ENCODE measurements at places on chromosomes 4 and X.

DNA sequence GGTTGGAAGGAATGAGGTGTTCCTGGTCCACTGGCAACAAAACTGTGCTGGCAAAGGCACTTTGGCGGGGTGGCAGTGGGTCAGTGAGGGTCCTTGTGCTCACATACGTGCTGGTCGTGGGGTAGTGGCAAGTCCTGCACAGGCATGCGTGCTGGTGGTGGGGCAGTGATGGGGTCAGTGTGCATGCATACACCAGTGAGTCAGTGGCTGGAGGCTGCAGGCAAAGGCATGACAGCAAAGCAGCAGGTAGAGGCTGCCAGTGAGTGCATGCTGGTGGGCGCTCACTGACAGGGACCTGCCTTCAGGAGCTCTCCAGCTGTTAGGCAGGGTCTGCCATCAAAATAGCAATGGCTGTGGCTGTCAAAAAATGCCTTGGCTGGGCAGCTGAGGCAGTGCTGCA, 42.1 kb downstream of the TMPRSS11E start:
- DNase-seq: no peak

DNA sequence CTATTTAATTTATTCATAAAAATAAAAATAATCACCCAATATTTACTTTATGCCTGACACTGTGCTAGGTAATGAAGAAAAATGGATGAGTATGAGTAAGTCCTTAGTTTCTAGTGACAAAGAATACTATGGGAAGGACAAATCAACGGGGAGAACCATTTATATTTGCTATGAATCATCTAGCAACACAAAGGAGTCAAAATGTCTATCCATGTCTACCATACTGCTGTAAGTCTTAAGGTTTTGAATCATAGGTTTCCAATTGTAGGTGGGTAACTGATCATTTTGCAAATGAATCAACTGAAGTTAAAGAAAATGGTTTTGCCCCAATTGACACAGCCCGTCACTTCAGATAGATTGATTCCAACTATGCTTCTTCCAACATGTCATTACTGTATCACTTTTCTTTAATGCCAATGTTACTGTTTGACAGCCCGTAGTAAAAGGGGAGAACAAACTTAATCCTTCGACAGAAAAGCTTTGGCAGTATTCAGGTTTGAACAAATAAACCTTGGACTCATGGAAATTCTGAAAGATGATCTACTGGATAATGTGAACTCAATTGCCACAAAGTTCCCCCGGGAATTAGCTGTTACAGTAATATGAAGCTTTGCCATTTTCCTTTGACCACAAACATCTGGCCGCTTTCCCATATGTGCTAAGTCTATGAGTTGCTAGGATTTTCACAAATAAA, 3.2 kb downstream of the TDO2 start:
- DNase-seq: no peak

DNA sequence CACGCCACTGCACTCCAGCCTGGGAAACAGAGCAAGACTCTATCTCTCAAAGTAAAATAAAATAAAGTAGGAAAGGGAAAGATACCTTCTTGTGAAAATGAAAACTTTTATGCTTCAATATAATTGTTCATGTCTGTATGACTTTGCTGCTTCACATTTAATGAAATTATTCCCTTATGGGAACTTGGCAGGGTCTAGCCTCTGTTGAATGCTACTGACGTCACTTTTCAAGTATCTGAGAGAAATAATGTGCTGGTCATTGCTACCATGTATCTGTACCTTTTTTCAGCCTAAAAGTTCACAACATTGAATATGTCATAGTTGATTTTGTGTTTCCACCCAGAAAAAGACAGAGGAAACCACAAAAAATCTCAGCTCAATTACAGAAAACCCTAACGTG, 65.2 kb downstream of the PRDM5 start:
- no peak for DNase-seq

DNA sequence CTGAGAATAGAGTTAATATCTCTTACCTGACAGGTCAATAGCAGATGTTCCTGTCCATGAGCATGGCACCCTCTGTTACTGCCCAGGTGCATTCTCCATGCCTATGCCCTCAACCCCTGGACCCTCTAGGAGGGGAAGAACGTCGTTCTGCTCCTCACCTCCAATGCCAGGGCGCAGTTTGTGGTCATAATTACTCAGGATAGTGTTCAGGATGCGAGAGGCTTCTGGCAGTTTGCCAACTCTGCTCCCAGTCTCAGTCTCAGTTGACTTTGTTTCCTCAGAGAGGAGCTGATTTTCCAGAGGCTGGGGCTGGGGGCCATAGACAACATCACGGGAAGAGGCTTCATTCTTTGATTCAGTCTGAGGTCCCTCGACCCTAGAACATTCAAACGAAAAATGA, 4.4 kb downstream of the GABRE start:
- no peak for DNase-seq

DNA sequence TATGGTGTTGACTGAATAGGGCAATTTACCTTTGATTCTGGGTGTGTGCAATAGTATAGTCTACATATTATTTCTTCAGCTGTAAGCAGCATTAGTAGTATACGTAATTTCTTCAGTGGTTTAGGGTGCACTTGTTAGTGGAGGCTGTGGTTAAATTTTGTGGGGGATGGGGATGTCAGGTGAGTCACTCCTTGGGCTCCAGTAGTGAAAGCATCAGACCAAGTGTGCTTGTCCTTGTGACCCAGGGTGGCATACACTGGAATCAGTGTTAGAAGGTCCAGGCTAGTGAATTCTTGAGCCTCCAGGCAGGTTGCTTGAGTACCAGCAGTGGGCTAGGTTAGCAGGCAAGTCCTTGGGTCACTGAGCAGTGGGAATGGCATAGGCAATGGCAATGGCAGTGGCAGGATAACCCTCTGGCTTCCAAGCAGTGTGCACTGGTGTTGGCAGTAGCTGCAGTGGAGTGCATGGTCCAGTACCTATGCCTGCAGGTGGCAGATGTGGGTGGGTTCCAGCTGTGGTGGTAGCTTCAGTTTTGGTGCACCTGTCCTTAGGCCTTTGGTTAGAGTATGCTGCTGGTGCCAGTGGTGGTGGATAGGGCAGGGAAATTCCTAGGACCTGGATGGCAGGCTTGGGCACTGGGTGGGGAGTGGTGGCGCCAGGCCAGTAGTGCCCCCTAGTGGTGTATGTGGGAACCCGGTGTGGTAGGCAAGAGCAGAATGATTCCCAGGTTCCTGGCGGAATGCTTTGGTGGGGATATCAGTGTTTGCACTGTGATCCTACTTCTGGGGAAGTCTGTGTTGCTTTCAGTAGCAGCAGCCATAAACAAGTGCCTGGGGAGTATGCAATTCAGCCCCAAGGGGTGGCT, 531.0 kb downstream of the SMARCA1 start:
- no peak for DNase-seq

GRCh38 chr4:139469216-139469615, 15.3 kb downstream of the RAB33B start:
- no peak for DNase-seq

GRCh38 chr4:124181039-124181438, 531.5 kb downstream of the ANKRD50 start:
- no peak for DNase-seq

GRCh38 chr4:8387615-8388527, 52.7 kb downstream of the ACOX3 start:
- DNase-seq: no peak
